ENCODE measurements at places on chromosomes 1 and 21. TPM values are rescaled to one million over a fixed set of nuclear protein-coding genes. Genes with fewer than 3 reads are reported as not detected.

GRCh38 chr1:200172311-200172710 is 144.8 kb downstream of the NR5A2 start:
- no peak for DNase-seq

GRCh38 chr1:226684026-226684425 is 55.1 kb downstream of the ITPKB start:
- DNase-seq: no peak

DNA sequence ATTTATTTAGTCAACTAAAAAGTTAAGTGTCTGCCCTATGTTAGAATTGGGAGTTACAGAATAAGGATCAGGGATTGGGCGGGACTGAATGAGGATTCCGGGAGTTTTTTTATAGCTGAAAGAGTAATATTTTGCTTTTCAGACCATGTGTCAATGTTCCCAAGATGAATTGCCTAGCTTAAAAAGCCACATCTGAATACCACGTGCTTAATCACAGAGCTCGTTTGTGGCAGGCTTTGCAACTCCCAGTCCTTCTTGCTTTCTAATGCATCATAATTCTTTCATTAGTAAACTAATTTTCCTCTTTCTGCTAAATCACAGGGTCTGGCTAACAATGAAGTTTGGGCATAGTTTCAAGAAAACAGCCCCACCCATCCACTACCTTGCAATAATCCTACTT is 4.2 kb upstream of the BCL10 start:
- no peak for DNase-seq

DNA sequence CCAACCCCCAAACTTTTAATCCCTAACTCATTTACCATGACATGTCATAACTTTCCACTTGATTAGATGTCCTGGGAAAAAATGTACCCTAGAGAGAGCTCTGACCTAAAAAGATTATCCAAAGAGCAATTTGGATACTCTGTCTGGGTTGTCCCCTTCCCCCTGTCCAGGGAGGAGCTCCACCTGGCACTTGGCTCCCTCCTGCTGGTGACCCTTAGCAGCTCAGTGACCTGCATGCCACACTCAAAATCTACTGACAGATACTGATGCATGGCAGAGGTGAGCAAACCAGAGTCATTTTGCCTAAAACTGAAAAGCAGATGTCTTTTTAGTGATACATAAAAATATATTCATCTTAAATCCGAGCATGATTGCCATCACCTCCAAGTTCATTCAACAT is 442.3 kb upstream of the CHRM3 start:
- DNase-seq: no peak

DNA sequence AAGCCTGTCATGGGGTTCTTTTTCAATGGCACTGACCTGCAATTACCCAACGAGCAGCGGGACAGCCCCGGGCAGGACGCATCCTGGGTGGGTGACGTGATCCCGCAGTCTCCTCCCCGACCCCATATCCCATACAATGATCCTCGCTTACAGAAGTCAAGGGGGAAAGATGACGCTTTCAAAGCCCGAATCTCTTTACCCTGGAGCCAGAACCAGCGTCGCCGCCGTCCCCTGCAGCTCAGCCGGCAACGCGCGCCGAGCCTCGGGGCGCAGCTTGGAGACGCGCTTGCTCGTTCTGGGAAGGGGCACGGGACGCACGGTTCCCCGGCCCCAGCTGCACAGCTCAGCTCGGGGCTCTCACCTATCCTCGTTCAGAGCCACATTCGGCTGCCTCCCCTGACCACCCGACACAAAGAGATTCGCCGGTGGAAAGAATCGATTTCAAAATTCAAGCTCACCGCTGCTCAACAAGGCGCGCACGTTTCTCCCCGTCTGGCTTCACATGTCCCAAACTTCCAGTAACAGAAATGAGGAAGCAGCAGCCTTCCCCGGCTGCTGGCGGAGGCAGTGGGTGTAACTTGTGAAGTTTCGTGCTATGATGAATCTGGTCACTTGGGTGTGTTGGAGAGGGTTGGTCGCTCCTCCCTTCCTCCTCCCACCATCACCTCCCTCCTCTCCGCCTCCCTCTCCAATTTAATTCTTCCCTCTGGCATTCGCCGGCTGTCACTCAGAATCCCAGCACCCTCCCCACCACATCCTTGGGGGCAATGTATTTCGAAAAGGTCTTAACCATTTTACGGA is at the start of gene TIAM1:
TIAM1 (minus strand) TSS at position 582 of the 801 bp plus-strand sequence. CDS start 77,289 bp downstream, outside the sequence.
- DNase-seq: no peak

DNA sequence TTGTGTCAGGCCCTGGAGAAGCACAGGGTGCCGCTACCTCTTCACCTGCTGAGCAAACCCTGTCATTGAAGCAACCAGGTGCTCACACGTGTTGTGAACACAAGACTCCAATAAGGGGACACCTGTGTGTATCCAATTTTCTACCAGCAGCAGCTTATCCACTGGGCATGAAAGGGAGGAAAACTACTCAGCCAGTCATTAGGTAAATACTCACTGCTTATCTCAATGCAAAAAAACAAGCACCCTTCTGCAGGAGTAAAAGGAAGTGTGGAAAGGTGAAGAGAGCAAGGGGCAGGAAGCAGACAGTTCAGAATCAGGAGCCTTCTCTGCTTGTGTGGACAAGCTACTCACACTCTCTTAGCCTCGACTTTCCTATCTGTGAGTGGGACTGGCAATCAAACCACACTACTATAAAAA is 148.9 kb downstream of the ETS2 start:
- no peak for DNase-seq

DNA sequence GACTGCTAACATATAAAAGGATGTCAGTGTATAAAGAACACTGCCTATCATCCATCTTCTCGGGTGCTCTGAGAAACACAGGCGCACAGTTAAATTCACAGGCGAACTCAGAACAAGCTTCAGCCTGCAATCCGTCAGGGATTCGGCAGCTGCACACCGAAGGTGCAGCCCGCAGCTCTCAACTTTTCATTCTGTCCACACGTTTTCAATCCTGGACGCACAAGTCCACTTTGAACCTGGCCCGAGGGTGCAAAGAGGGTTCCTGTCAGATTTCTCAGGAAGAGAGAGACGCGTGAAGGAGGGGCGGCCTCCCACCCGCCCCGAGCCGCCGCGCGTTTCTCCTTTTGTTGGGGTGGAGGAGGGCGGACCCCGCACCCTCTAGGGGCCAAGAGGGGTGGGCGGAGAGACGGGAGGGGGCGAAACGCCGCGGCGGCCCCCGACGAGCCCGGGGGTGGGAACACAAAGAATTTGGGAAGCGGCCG is 724 bp downstream of the DOCK7 start:
- DNase-seq: no peak

DNA sequence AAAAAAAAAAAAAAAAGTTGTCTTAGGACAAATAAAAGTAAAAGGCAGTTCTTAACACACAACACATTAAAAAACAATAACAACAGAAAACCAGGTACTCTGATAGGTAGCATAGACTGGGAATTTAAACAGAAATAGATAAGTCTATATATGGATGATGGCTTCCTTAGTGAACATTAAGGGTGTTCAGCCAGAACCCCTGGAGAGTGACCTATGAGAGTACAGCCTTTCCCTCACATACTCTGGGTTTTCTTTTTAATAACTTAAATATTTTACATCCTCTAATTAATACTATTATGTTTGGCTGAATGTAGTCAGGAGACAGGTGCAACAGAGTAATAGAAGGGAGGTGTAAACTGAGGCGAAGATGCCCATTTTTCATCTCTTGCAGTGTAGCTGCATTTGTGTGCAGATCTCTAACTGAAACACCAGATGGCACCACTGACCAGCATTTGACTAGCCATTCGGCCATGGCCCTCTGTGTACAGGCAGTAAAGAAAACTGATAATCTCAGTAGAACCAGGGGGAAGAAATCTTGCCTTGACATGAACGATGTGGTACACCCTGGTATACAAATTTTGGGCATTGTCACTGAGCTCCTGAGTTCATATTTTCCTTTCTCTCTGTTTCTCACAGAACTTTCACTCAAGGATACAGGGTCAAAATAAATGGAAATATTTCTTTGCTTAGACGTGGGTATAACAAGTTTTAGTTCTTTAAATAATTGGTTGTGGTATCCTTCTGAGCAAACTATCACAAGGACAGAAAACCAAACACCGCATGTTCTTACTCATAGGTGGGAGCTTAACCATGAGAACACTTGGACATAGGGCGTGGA is 7.6 kb downstream of the TTF2 start:
- DNase-seq: no peak

- no peak for DNase-seq
Observed at GRCh38 chr21:40271164-40271563, 403.9 kb downstream of the PCP4 start.

GRCh38 chr1:48627486-48627885 is 149.2 kb downstream of the BEND5 start:
- DNase-seq: no peak

DNA sequence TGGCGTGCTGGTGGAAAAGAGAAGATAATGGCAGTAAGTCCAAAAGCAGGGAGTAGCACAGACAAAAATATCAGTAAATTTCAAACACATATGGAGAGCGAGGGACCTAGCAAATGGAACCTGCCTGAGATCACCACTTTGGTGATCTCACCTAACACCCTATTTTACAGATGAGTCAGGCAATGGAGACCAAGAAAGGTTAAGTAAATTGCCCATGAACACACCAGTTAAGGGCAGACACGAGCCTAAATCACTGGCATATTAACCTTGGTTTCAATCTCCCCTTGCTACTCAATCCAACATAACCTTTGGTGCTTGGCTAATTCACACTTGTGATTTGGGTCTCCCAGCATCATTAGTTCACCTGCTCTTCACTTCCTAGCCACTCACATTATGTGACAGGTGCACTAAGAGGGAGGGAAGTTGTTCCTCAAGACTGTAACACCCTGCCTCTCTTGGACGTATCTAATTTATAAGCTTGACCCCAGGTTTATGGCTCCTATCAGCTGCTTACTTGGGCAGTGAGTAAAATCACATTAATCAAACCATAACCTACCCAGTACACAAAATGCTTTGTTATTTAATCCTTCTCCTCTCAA is 11.5 kb downstream of the ZNF697 start:
- peak; percentile 49 for DNase-seq

DNA sequence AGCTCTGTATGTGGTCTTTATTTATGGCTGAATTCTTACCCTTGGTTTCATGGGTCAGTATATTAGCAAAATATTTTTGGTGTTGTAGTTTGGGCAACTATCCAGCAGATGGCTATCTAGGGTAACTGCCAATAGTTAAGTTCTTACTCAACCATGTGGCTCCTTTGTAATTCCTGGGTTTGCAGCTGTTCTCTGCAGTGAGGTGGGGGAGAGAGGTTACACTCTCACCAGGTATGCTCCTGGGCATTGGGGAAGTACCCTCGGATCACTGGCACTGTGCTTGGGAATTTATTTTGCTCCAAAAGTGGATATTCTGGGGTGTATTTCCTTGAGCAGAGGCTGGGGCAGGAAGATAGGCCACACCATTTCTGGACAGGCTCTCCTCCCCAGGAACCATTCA is 436.7 kb upstream of the TMPRSS15 start:
- DNase-seq: no peak

DNA sequence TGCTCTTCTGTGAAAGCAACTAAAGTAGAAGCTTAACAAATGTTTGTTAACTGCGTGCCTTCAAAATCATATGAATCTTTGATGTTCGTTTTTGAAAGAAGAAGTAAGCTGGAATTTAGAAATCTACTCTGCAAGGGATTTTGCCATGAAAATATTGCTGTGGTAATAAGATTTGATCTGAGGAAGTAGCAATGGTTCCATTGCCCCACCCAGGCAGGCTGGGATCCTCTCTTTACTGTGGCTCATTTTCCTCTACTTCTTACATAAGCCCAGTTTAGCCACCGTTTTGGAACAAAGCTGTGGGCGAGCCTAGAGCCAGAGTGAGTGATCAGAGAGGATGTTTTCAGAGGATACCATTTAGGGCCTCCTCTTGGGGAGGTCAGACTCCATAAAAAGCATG is 20.3 kb upstream of the PTGFRN start:
- no peak for DNase-seq

DNA sequence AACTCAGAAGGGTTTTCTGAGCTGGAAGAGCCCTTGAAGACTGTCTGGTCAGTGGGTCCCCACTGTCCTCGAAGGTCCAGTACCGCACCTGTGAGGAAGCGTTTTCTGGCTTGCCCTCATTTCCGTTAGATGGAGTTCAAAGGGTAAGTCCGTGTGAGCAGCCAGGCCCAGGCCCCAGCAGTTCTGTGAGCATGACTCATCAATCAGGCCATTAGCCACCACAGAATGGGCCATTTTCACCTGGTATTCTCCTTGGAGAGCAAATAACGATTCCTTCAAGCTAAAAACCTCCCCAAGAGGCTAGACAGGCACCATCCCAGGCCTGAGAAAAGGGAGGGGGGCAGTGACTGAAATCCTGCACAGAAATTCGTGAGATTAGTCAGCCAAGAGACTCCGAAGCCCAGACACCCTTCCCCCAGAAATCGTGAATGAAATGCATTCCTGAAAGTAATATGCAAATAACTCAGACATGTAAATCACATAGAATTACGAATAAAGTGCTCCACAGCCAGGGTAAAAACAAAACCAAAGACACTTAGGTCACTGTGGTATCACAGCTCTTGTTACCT is 66.0 kb downstream of the BCAR3 start:
- no peak for DNase-seq

GRCh38 chr1:28518745-28519341 is 13.0 kb downstream of the RCC1 start:
- DNase-seq: no peak

DNA sequence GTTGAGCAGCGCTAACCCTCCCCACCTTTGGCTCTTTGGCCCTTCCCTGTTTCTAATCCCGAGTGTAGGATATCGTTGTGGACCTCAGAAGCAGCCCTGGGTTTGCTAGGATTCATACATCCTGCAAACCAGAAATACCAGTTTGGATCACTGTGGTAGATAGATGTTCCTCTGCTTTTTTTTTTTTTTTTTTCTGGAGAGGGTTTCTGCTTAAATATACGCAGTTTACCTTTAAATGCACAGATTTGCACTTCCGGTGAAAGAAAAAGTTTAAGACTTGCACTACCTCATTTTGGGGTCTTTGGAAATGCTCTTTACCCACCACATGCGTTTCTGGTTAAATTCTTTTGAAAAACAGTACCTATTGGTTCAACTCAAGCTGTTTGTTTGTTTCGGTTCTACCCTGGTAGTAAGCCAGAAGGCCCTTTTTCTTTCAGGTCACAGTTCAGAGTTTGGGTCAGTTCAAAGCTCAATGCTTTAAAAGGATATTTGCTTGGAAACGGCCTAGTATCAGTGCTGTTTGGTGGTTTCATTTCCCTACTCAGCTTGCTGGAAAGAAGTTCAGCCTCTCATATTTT is 908 bp downstream of the DDI2 start:
- DNase-seq: no peak

GRCh38 chr1:218467101-218468072 is 122.3 kb downstream of the TGFB2 start:
- DNase-seq: no peak

FAM131C gene
- 0.98 TPM for total RNA-seq

ZNF684 gene
- total RNA-seq: 1.2 TPM

C1QB gene
- total RNA-seq: 287 TPM

SPATA45 gene
- not detected for total RNA-seq

LENEP gene
- total RNA-seq: not detected

TMEM269 gene
- not detected for total RNA-seq

SLAMF8 gene
- 1.5 TPM for total RNA-seq

Measured in vagina (tissue), 2 donors.